HCT116 (cell line): ENCODE measurements at places on chromosomes 2 and 18. TPM values are rescaled to one million over a fixed set of nuclear protein-coding genes. Genes with fewer than 3 reads are reported as not detected.

The EVA1A gene
- 2.8 TPM for total RNA-seq

The NEU4 gene
- 0.34 TPM for total RNA-seq

The AQP12B gene
- total RNA-seq: not detected

The FER1L5 gene
- total RNA-seq: 0.91 TPM

The ACMSD gene
- not detected for total RNA-seq

The CAPN14 gene
- not detected for total RNA-seq

The FIGLA gene
- not detected for total RNA-seq

The MCFD2 gene
- total RNA-seq: 73.9 TPM

The TTN gene
- total RNA-seq: 0.05 TPM

The SERTAD2 gene
- 80.1 TPM for total RNA-seq

The RRM2 gene
- 330 TPM for total RNA-seq

The MAP2 gene
- 7.4 TPM for total RNA-seq

The TCF23 gene
- not detected for total RNA-seq

The CNRIP1 gene
- not detected for total RNA-seq
